ENCODE measurements at places on chromosomes 6 and 20. TPM values are rescaled to one million over a fixed set of nuclear protein-coding genes. Genes with fewer than 3 reads are reported as not detected.

DNA sequence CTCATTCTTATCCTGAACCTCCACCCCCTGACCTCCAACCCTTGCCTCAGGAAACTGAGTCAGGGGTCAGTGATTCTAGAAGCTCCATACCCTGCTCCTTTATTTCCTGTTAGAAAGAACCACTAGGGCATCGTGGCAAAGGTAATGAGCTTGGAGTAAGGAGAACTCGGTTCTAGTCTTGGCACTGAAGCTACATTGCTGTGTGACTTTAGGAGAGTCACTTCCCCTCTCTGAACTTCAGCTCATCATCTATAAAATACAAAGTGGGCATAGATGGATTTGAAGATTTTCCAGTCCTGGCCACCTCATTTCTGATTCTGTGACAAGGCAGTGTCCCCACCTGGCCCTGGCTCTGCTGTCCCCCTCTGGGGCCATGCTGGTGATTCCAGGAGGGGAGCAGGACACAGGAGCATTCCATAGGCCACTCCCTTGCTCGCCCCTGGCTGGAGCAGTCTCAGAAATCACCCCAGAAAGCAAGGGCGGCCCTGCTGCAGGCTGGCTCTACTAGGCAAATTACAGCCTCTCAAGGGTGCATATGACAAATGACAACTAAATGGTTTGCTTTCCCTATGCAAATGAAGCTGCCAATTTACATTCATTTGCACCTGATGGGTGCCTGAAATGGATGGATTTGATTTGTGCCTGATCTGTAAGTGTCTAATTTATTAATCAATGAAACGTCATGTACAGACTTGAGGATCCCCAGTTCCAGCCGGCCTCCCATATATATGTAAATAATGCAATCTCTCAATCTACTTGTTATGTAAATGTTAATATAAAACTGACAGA is 62.2 kb downstream of the LRFN2 start:
- no peaks in the 10 kb centered on the region for H3K36me3 ChIP-seq
- no peak for DNase-seq

DNA sequence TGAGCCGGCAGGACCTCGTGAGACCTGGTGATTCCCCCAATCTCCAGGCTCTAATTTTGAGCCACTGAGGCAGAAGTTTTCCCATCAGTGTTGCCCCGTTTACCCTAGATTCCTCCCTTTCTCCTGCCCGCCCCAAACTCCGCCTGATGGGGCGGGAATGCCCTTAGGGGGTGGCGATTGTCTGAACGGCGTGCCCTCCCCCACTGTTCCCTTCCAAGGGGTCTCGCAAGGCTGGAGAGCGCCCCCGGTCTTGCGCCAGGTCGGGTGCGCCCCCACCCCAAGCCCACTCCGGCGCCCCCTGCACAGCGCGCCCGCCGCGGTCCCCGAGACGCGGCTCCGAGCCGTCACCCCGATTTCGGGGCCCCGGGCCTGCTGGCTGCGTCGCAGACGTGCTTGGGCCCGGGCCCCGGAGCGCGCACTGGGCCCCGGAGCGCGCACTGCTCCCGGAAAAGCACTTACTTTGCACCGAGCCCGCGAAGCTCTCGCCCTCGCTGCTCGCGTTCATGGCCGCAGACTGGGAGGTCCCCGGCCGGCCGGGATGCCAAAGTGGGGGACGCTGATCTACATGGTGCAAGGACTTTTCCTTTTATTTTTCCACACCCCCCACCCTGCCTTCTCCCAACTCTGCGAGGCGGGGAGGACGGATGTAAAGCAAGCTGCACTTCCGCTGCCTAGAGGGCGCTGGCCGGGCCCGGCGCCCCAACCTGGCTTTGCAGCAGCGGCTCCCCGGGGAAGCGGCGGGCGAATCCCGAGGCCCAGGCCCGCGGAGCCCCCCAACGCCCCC is at the start of gene ZFP64:
Gene ZFP64, minus strand, starts transcription at position 648 of the 784 bp plus-strand sequence. Its CDS starts 143 bp downstream, at position 505.
- no peaks in the 10 kb centered on the region for H3K27me3 ChIP-seq
- peak within 1 kb of the TSS; percentile 49 for H3K4me3 ChIP-seq
- H3K27ac ChIP-seq = peak within 1 kb of the TSS; percentile 90
- no peaks in the 10 kb centered on the region for H3K36me3 ChIP-seq
- peak; percentile 87 for DNase-seq

DNA sequence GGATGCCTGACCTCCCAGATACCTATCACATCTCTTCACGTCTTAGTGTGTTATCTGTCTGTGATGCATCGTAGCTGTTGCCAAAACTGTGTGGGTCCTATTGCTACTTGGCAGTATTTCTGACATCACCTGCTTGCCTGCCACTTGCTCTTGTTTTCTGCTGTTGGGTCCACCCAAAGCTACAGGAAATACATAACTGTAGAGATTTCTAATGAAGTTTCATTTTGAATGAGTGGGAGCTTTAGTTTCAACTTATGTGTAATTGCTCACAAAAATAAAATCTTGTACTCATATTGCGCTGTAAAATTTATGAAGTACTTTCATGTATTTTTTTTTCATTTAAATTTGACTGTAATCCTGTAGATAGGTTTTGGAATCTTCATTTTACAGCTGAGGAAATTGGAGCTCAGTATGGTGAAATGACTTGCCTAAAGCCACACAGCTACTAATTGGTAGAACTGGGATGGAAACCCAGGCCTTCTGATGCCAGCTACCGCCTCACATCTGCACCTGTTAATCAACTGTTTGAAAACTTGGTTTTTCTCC is 113.6 kb upstream of the MAN1A1 start:
- no peaks in the 10 kb centered on the region for H3K27me3 ChIP-seq
- no peaks in the 10 kb centered on the region for H3K4me1 ChIP-seq
- no peaks in the 10 kb centered on the region for H3K36me3 ChIP-seq

DNA sequence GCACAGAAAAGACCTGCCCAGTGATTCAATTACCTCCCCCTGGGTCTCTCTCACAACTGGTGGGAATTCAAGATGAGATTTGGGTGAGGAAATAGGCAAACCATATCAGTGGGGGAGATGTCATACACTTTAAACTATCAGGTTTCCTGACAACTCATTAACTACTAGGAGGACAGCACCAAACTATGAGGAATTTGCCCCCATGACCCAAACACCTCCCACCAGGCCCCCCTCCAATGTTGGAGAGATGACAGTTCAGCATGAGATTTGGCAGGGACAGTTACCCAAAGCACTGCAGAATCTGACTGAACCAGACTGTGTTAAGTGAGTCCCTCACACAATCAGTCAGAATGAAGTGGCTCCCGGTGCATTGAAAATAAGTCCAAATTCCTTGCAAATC is 148.0 kb downstream of the TTLL2 start:
- H3K27me3 ChIP-seq = no peaks in the 10 kb centered on the region
- H3K4me3 ChIP-seq = no peak overlapping the region
- H3K36me3 ChIP-seq = no peaks in the 10 kb centered on the region
- H3K27ac ChIP-seq = no peak overlapping the region

DNA sequence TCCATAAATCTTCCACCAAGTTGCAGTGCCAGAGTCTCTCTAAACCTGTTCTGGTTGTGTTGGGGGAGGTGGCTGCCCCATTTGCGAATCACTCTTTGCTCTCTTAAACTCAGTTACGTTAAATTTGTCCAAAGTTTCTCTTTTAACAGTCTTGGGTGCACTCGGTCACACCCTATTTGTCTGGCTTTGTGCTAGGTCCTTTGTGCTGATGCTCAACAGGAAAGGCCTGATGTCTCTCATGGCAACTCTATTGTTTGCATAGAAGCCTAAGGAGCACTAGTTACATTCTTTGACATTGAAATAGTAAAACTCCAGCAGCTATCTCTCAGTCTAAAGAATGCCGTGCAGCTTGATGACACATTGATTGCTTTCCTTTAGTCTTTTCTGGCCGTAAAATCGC is 105.1 kb downstream of the TRMT11 start:
- H3K27ac ChIP-seq = no peak overlapping the region
- no peaks in the 10 kb centered on the region for H3K27me3 ChIP-seq
- H3K36me3 ChIP-seq = no peaks in the 10 kb centered on the region
- no peak overlapping the region for H3K4me3 ChIP-seq
- H3K4me1 ChIP-seq = no peaks in the 10 kb centered on the region
- DNase-seq = no peak

- no peaks in the 10 kb centered on the region for H3K36me3 ChIP-seq
- no peak overlapping the region for H3K27ac ChIP-seq
- H3K27me3 ChIP-seq = no peaks in the 10 kb centered on the region
- no peak overlapping the region for H3K4me3 ChIP-seq
Observed at GRCh38 chr6:156889469-156889868, 112.3 kb downstream of the ARID1B start.

DNA sequence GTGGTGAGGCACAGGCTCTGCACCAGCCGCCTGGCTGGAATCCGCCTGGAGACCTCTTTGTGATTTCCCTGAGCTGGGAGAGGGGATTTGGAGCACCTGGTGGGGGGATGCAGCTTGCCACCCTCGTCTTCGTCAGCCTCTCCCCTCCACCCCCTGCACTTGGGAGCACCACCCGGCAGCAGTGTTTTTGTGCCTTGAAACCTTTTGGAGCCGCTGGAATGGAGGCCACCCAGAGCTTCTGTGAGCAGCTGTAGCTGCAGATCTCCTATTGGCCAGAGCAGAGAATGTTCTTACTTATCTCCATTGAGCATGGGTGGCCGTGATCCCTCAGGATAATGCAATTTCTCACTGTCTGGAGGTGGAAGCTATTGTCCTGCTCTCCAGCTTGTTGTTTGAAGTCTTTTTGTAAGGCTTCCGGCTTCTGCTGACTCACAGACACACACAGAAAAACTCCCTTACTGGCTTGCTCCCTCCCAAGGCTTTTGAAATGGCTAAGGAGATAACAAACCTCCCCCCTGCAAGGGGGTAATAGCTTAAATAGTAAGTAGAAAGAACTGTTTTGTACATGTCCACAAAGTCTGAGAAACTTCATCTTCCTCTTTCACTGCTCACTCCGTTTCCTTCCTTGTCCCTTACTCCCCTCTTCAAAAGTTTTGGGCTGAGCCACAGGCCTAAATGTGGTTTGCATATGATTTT is 271.2 kb downstream of the PRL start:
- no peaks in the 10 kb centered on the region for H3K27me3 ChIP-seq
- peak overlapping the region; percentile 50 for H3K27ac ChIP-seq
- DNase-seq = peak; percentile 35
- H3K4me1 ChIP-seq = peaks cover 15% of the 10 kb centered on the region

DNA sequence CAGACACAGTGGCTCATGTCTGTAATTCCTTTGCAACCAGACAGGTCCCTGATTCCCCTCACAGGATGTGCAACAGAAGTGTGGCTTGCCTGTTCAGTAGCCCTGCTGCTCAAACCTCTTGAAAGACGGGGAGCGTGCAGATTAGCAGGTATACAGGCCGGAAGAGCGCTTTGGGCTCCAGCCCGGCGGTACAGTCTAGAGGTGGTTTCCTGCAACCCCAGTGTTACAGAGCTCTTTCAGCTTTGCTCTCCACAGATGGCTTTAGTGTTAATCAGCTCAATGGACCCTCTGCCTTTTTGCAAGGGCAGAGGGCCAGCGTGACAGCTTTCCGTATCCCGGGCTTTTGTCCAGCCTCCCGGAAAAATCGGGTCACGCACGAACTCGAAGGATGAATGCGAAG is 67.2 kb upstream of the TNFRSF21 start:
- H3K4me1 ChIP-seq = no peaks in the 10 kb centered on the region
- no peak overlapping the region for H3K27ac ChIP-seq
- no peak for DNase-seq
- H3K27me3 ChIP-seq = no peaks in the 10 kb centered on the region
- H3K4me3 ChIP-seq = no peak overlapping the region

DNA sequence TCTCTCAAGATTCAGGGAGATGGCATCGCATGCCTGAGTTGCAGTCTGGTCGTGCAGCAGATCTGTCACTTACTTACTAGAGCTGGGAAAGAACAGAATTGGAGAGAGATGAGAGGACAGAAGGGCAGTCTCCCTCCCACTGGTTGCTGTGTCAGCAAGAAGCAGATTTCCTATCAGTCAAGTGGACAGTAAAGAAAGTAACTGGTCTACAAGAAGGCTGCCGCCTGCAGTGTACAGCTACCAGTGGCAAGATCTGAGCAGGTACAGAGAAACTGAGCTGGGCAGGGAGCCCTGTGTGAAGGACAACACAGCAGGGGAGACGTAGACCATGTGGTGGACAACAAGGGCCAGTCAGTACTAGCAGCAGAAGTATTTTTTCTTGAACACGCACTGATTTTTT is 49.5 kb upstream of the PCSK2 start:
- H3K4me1 ChIP-seq = no peaks in the 10 kb centered on the region
- no peaks in the 10 kb centered on the region for H3K27me3 ChIP-seq
- no peaks in the 10 kb centered on the region for H3K36me3 ChIP-seq
- no peak overlapping the region for H3K27ac ChIP-seq

- DNase-seq = no peak
- no peaks in the 10 kb centered on the region for H3K36me3 ChIP-seq
- H3K27ac ChIP-seq = no peak overlapping the region
- no peak overlapping the region for H3K4me3 ChIP-seq
Observed at GRCh38 chr6:160265869-160266476, 7.4 kb upstream of the SLC22A2 start.

DNA sequence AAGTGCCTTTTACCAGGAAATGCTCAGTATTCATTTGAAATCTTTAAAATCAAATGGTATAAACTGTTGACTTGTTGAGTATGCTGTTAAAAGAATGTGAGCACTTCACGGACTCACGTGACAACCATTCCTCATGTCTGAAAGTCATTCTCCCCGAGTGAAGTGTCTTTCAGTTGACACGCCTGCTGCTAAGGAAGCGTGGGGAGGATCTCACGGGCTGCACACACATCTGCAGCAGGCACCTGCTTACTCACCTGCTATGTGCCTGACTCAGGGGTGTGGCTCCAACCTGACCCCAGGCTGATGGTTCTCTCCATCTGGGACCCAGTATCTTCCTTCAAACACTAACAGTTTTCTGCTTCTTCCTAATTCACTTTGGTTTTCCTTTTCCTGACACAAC is 32.7 kb downstream of the WDR27 start:
- no peaks in the 10 kb centered on the region for H3K27me3 ChIP-seq
- no peak overlapping the region for H3K4me3 ChIP-seq
- H3K27ac ChIP-seq = no peak overlapping the region
- H3K36me3 ChIP-seq = no peaks in the 10 kb centered on the region
- H3K4me1 ChIP-seq = no peaks in the 10 kb centered on the region
- no peak for DNase-seq

DNA sequence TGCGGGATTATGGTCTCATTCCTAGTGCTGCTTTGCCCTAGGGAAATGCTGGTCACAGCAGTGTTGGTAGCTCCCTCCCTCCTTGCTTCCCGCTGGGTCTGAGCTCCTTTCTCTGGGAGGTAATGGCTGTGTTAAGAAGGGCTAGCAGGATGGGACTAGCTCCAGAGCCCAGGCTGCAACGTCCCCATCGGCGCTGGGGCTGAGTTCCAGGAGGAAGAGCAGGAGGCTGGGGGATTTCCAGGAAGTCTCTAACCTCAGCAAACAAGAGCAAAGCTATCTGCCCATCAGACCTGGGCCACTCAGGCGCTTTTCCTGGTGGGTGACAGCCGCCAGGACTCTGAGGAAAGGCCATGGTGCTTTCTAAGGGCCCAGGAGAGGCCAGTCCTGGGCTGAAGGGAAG is 174.2 kb downstream of the DLL1 start:
- H3K27ac ChIP-seq = no peak overlapping the region
- no peaks in the 10 kb centered on the region for H3K27me3 ChIP-seq
- DNase-seq = no peak
- no peaks in the 10 kb centered on the region for H3K36me3 ChIP-seq

BNIP5 gene
- 29.1 TPM for total RNA-seq

SLC25A27 gene
- total RNA-seq = 11.9 TPM

FAM162B gene
- 8.0 TPM for total RNA-seq

All from hepatocyte (in vitro differentiated cells).